ENCODE measurements at places on chromosomes 2 and 18. TPM values are rescaled to one million over a fixed set of nuclear protein-coding genes. Genes with fewer than 3 reads are reported as not detected.

Gene ALS2
- total RNA-seq: 27.2 TPM

Gene RNU2-63P
- total RNA-seq: 3.9 TPM

Gene DIPK1C
- not detected for total RNA-seq

Gene ASB18
- total RNA-seq: not detected

Gene CFAP53
- total RNA-seq: 1.9 TPM

Gene ATIC
- total RNA-seq: 290 TPM

Gene SLC4A3
- 7.3 TPM for total RNA-seq

Gene SLC14A1
- total RNA-seq: not detected

Gene NAPG
- 31.0 TPM for total RNA-seq

Gene SAG
- total RNA-seq: not detected

Gene ALKAL2
- total RNA-seq: not detected

Gene HJURP
- total RNA-seq: 109 TPM

Gene ALPG
- 1.2 TPM for total RNA-seq

Gene PJVK
- 14.6 TPM for total RNA-seq

Gene CCBE1
- 5.8 TPM for total RNA-seq

Gene RBFA
- 22.4 TPM for total RNA-seq

Gene GPC1
- 302 TPM for total RNA-seq

Gene KRTCAP3
- 62.9 TPM for total RNA-seq

Gene TMEM17
- total RNA-seq: 7.6 TPM

Gene PECR
- 16.0 TPM for total RNA-seq

Gene FEV
- total RNA-seq: not detected

Gene EVX2
- not detected for total RNA-seq

Gene IGFBP2
- total RNA-seq: 133 TPM

Gene CLEC4F
- total RNA-seq: not detected

Gene TNFAIP6
- total RNA-seq: not detected

Gene REG1B
- total RNA-seq: not detected

Gene IL1RL1
- total RNA-seq: 0.55 TPM

Gene HOXD3
- total RNA-seq: not detected

Gene ACTG2
- not detected for total RNA-seq

Gene GREB1
- total RNA-seq: 0.20 TPM

Gene SLC9A4
- total RNA-seq: 0.85 TPM

Gene NEU4
- total RNA-seq: 0.92 TPM

Gene TTC31
- total RNA-seq: 20.1 TPM

Gene TUBA3D
- total RNA-seq: not detected

Gene PLCL1
- total RNA-seq: not detected

Gene HRH4
- 0.18 TPM for total RNA-seq

Gene DLGAP1
- not detected for total RNA-seq

Gene PRKAG3
- total RNA-seq: not detected

Gene L3MBTL4
- total RNA-seq: not detected

Gene GPAT2
- total RNA-seq: 11.0 TPM

Gene TPGS2
- total RNA-seq: 59.5 TPM

Gene ERICH2
- total RNA-seq: 2.0 TPM

Gene RBM44
- 1.5 TPM for total RNA-seq

Gene CERKL
- total RNA-seq: 1.6 TPM
